C1 segment of cervical spinal cord (tissue), 14 donors: ENCODE measurements at places on chromosomes 4 and X.

DNA sequence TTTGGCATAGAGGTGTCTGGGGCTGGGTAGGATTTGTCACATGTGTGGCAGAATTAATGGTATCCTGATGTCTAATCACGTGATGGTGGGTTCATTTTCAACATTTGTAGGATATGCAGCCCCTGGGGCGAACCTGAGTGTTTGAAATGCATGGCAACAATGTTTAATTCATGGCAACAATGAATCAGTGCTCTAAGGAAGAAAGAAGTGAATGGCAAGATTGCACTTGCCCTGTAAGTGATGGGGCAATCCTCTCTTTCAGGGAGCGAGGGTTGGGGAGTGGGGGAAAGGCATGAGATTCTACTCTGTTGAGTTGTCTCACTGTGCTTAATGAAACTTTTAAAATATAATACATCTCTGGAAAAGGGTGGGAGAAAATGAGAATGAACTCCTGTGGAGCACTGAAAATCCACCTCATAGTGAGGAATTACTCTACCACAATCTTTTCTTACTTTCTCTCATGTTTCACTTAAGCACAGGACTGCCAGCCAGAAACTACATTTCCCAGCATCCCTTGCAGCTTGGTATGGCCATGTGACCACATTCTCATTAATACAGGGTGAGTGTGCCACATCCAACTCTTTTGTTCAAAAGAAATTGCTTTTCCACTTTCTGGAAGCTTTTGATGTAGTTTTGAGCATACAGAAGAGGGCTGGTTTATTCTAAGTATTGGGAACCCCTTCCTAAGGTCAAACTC lies 64.0 kb upstream of the PGM2 start:
- DNase-seq = no peak

DNA sequence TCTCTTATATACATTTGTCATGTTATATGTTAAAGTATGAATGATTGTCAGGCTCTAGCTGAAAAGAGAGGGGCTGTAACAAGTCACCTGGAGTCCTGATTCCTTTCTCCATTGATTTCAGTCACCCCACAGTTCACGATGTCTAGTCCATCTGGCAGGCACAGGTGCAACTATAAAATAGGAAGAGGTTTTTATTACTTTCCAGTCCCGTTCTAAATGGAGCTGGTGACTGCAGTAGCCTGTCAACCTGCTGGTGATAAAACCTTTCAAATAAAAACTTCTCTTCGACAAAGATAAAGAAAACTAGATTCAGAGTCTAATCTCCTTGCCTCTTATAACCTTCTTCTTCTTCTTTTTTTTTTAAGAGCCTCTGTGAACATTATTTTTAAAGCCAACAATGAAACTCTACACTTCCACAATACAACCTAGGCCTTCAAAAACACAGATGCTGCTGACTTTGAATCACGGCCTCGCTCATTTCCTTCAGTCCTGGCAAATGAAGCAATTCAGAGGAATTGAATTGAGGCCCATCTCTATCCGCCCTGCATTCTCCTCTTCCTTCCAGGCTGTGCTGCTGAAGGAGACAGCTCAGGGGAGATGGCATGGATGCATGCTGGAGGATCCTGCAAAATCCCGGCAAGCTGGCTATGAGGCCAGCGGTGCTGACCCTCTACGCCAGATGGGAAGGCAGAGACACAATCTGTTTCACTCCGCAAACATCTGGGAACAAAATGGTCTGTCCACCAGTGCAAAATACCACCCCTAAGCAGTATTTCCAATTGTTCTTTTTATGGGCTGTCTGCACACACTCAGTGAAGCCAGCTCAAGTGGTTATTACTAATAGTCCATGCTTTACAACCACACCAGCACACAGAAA lies 27.3 kb upstream of the CDKN2AIP start:
- DNase-seq = no peak

- DNase-seq = no peak
Observed at GRCh38 chr4:99404595-99405287, 30.4 kb downstream of the ADH7 start.

DNA sequence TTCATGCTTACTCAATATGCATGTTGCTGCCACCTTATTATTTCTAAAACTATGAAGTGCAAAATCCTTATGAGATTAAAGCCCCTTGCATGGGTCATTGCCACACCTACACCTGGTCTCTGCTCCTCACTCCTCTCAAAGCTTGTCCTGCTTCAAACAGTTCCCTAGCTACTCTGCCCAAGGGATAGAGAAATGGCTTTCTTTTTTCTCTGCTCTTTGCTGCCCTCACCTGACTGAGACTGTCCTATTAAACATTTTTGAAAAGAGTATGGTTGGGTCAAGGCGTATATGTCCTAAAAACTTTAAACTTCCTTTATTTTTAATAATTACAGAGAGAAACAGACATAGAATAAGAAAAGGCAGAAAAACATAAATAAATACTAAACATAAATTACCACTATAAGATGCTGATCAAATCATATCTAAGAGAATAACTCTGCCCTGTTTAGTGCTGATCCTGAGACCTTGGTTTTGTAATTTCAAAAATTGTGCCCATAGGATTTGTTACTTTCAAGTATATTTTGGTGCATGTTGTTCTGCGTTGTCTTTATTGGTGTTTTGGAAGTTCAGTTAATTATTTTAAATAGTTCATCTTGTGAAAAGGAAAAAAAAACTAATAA lies 704.9 kb upstream of the PABPC4L start:
- DNase-seq = no peak

DNA sequence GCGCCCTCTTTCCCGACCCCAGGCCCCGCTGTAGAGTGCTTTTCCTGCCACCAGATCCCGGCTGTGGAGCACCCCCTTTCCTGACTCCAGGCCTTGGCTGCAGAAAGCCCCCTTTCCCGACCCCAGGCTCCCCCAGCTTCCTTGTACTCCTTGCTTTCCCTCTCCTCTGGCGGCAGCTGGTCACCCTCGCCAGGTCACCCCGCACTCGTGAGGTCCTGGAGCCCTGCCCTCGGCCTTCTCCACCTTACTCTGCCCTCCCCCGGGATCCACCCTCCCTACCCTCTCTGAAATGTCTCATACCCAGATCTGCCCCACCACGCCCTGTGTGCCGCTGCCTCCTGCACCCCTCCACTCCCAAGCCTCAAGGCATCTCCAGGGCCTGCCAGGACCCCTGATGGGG lies 25.0 kb upstream of the C4orf50 start:
- no peak for DNase-seq

DNA sequence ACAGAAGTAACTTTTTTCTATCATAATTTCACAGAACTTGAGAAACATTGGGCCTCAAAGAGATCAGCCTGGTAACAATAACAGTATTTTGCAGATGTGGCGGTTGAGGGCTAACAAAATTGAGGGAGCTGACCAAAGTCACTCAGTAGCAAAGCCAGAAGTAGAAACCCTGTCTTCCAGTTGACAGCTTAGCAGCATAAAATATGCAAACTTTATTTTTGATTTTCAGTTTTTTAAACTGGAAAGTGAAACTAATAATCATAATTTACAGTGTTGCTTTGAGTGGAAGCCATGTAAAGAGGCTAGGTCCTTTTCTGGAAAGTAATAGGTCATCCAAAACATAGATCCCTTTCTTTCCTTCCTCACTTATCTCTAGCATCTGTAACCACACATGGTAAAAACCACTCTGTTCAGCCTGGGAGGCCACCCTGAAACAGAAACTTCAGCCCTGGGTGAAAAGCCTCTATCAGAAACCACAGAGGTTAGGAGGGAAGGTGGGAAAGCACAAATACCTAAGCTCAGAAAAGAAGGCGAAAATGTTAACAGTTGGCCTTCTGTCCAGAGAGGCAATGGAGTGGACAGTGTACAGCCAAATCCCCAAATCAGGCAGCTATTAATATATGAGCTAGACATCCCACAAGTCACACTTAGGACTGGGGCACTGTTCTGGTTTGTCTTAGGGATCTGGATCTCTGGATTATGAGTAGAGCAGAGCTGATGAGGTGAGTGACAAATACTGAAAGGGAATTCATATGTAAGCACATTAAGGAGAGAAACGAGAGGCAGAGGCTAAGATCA lies 61.1 kb upstream of the ARSJ start:
- no peak for DNase-seq

- DNase-seq = no peak
Observed at GRCh38 chrX:24480400-24480865, 15.3 kb downstream of the PDK3 start.

- no peak for DNase-seq
Observed at GRCh38 chr4:102787096-102787881, 26.5 kb upstream of the MANBA start.

GRCh38 chrX:14802943-14803710 lies 69.7 kb downstream of the FANCB start:
- no peak for DNase-seq

- DNase-seq = no peak
Observed at GRCh38 chr4:23770011-23770410, 119.8 kb downstream of the PPARGC1A start.

DNA sequence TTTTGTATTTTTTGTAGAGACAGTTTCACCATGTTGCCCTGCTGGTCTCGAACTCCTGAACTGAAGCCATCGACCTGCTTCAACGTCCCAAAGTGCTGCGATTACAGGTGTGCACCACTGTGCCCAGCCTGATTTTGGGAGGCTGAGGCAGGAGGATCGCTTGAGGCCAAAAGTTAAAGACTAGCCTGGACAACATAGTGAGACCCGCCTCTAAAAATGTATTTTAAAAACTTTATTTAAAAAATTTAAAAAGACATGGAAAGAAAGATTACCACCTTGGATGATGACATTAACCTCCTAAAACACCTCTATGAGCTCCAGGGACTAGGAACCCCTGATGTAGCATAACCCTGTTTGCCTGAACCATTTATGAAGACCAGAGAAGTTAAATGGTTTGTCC lies 5.8 kb upstream of the BBS7 start:
- DNase-seq = no peak

GRCh38 chrX:10811111-10811510 lies 190.7 kb upstream of the MID1 start:
- DNase-seq = no peak

- DNase-seq = no peak
Observed at GRCh38 chr4:21013501-21013900, 313.2 kb downstream of the PACRGL start.

GRCh38 chr4:79141530-79141929 lies 184.3 kb downstream of the NAA11 start:
- DNase-seq = no peak

DNA sequence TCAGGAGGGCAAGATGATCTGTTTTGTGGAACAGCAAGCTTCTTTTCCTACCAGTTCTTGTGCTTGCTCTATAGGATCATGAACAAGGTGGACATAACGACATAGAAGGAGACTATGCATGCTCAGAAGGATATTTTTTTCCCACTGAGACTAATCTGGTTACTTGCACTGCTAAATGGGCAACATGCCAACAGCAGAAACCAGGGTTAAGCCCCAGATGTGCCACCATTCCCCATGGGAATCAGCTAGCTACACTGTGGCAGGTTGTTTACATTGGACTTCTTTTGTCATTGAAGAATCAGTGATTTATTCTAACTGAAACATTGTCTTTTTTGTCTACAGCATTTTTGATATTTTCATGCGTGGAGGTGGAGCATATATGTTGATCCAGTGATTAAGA lies 165.6 kb downstream of the C4orf33 start:
- DNase-seq = no peak

DNA sequence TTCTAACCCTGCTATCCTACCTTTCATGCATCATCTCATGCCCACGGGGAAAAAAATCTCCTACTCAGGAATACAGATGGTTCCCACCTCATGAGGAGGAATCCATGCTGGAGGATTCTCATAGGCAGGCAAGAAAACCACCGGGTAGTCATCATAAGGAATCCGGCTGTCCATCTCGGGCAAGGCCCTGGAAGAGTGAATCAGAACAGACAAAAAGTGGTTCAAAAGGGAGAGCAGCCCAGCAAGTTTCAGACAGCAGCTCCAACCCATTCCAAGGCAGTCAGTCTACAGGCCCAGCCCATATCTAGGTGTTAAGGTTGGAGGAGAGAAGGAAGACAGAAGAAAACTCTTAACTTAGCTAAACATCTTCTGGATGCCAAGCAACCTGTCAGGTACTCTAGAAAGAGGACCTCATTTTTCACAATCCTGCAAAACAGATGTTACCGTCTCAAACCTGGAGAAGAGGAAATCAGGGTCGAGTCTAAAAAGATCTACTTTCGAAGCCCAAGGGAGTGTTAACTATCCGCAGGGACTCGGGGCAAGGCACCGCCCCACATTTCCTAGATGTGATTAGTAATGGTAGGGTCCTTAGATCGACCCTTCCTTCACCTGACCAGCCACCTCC lies 447 bp downstream of the PDZD11 start:
- no peak for DNase-seq

- DNase-seq = no peak
Observed at GRCh38 chrX:78375894-78376293, 48.5 kb upstream of the CYSLTR1 start.
